CD4-positive, alpha-beta T cell treated with Interleukin-15 for 1 hour (primary cell): ENCODE measurements at places on chromosomes 3 and 15.

DNA sequence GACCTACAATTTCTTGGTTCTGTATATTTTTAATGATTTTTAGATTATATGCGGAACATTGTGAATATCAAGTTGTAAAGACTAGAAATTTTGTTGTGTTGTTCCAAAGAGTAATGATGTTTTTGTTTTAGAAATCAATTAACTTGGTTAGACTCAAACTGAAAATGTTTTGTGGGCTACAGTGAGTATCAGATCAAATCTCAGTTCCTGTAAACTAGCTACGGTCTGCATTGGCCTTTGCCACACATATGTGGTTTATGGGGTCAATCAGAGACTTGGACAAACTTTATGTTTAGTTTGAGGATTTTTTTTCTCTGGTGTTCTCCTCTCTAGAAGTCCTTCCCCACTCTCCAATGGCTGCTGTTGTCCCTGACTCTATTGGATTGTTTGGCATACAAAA is 308.0 kb upstream of the THRB start:
- no peak for DNase-seq

DNA sequence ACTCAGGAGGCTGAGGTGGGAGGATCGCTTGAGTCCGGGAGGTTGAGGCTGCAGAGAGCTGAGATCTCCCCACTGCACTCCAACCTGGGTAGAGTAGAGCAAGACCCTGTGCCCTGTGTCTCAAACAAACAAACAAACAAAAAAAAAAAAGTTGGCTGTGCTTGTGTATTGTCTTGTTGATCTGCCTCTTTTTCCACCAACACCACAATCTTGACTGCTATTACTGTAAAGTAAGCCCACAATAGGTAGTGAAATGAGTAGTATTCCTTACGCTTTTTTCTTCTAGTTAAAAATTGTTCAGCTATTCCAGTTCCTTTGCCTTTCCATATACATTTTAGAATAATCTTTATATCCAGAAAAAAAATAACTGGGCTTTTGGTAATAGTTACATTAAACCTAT is 35.5 kb downstream of the PTH1R start:
- no peak for DNase-seq

DNA sequence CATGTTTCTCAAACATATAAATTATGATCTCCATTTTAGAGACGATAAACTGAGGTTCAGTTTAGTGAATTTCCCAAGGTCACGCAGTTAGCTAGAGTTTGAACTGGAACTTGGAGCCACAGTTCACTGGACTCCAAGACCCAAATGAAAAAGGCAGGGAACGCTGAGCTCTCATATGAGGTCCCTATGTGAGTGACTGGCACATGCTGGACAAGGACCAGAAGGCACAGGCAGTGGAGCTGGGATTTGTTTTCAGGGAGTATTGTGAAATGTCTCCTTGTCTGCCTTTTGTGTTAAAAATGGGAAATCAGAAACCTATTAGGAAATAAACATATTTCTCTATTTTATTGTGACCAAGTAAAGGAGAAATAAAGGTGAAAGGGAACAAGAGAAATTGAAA is 63.5 kb downstream of the MESD start:
- no peak for DNase-seq

DNA sequence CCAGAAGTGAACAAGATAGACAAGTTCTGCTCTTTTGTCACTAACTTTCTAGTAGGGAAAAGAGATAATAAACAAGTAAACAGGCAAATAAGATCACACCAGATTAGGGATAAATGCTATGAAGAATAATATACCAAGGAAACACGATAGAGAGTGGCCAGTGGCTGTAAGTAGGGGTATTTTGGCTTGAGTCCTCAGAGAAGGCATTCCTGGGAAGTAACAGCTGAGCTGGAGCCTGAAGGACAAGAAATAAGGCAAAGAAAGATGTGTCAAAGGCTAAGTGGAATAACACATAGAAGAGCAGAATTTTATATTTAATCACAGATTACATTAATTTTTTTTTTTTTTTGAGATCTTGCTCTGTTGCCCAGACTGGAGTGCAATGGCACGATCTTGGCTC is 366.2 kb downstream of the ZIC1 start:
- DNase-seq: no peak

- no peak for DNase-seq
Measured at GRCh38 chr3:140384876-140385275, 293.0 kb upstream of the TRIM42 start.
